Left ventricle myocardium superior (tissue), 1 donor: ENCODE measurements at places on chromosomes 16 and 17. TPM values are rescaled to one million over a fixed set of nuclear protein-coding genes. Genes with fewer than 3 reads are reported as not detected.

- DNase-seq, result no peak
These were observed 24.9 kb upstream of the GRB2 start for GRCh38 chr17:75430159-75430974.

DNA sequence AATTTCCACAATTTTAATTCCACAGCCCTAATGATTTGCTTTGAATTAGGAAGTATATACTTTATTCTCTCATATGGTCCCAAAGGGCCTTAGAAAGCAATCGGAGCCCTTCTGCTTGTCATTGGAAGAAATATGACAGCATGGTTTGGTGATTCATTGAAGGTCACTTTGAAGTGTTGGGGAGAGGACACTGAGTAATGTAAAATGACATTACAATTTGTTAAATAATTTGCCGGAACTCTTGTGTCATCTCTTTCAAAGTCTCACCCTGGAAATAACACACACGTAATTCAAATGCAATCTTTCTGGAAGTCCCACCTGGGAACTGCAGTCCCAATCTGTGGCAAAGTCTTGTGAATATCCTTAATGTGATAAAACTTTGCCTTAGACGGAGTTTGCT is 59.8 kb downstream of the BMERB1 start:
- DNase-seq, result no peak

- no peak for DNase-seq
These were observed 77.6 kb downstream of the CLEC16A start for GRCh38 chr16:11022002-11022401.

GRCh38 chr16:68366062-68366461 is 55.2 kb downstream of the PRMT7 start:
- DNase-seq, result no peak

DNA sequence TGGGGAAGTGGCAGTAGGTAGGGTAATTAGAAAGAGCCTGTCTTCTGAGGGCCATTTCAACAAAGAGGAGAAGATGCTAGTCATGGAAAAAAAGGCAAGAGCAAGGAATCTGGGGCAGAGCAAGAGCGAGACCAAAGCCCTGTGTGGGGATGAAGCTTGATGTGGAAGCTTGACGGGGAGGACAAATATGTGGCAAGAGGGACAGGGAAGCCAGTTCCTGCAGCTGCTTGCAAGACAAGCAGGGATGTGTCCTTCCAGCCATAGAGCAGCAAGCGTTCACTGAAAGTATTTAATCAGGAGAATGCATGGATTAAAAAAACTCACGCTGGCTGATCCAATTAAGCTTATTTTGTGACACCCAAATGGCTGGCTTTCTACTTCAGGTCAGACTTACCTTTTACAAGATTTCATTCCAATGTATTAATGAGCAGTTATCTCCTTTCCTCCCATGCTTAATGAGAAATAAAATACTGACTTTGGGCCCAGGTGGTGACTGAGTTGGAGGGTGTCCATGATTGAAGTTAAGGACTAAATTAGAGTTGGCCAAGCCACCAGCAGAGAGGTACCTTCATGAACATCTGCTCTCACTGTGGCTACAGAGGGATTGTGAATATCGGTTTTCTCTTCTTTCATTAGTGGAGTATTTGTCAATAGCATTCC is 76.8 kb downstream of the ABCA8 start:
- no peak for DNase-seq

DNA sequence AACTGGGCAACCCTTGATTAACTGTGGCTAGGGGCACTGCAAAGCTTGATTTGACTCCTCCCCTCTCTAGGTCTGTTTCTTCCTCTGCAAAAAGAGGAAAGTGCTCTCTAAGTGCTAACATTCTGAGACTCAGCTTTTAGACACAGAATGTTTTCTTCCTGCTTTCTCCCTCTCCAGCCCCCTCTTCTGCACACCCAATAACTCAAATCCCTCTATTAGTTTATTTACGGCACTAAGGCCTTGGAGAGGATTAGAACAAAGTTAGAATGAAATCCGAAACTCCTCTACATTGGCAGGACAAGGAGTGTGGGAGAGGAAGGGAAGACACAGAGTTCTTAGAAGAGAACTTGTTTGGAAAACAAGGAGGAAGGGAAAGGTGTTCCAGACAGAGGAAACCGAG is 3.3 kb upstream of the SBK1 start:
- no peak for DNase-seq

- DNase-seq, result no peak
These were observed 2.4 kb upstream of the CACNA1H start for GRCh38 chr16:1150511-1150982.

GRCh38 chr16:2486645-2487516 is 12.0 kb downstream of the TBC1D24 start:
- DNase-seq, result peak; percentile 75

- no peak for DNase-seq
These were observed 50.4 kb downstream of the ZDHHC7 start for GRCh38 chr16:84960942-84961341.

DNA sequence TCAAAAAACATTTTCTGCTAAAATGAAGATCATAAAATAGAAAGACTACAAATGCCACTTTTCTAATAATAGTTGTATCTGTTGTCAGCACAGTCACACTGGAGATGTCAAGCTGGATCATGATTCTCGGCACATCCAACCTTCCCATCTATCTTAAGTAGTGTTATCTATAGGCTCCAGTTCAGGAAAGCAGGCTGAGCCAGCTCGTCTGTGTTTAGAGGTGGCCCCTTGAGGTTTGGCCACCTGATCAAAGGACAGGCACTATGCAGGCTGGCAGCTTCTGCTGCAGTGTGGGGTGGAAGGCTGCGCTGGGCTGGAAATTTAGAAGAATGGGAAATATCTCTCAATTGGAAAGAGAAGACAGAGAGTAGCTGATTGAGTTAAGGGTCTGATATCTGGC is 32.4 kb downstream of the SMYD4 start:
- peak; percentile 61 for DNase-seq

DNA sequence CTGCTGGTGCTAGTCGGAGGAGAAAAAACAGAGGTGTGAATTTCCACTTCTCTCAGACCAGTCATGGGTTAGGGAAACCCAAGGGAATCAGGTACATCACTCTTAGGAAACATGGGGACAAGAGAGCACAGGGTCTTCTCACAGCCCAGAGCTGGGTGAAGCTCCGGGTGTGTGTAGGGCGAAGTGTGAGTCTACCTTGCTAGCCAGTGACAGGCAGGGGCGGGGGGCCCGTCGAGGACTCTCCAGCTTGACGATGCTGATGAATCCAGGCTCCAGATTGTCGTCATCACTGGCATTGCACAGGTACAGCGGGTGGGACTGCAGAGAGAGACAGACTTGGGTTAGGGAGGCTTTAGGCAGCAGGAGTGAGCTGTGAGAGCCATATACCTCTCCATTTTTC is 18.7 kb upstream of the SUPT4H1 start:
- no peak for DNase-seq

- DNase-seq, result no peak
These were observed 2.2 kb downstream of the KRT12 start for GRCh38 chr17:40864661-40865390.

DNA sequence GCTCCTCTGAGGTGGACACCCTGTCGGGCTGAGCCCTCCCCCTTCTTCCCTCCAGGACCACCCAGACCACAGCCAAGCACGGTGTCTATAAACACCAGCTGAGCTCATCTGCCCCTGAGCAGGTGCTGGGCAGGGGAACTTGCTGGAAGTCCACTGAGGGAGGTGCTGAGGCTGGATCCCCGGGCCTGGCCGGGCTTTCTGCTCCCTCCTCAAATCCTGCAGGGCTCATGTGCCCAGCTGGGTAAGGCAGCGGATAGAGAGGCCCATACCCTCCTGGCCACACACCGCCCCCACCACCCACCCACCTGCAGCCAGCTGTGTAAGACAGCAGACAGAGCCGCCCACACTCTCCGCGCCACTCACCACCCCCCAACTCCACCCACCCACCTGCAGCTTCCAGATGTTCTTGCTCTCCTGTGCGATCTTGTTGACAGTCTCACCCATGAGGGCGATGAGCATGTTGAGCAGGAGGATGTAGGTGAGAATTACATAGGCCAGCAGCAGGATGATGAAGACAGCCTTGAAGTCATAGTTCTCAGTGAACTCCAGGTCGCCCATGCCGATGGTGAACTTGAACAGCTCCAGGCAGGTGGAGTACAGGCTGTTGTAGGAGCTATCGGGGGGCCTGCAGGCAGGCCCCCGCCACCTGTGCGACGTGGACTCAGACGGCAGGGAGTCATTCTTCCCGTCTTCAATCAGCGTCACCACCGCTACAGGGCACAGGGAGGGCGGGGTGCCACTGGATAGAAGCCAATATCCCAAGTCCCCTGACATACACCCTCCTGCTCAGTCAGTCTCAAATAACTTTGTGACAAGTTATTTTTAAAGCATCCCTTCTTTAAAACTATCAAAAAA is 15.9 kb upstream of the TRPV3 start:
- DNase-seq, result no peak

- DNase-seq, result no peak
These were observed 541.9 kb upstream of the EEF2KMT start for GRCh38 chr16:5639531-5639930.

GRCh38 chr17:48995304-48995973 is 1.7 kb upstream of the IGF2BP1 start:
- no peak for DNase-seq

DNA sequence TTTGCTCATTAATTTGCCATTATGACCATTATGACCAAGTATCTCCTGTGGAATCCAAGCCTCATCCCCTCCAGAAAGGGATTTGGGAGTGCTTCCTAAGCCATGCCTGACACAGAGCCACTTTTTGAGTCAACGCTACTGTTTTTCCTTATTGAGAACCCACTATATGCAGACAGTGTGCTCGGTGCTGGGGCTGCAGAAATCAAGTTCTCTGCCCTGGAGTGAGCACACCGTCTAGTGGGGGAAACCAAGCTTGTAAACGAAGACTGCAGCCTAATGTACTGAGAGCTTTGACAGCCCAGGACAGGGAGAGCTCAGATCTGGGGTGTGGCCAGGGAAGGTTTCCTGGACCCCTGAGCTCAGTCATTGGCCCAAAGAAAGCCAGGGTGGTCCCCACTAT is 111.0 kb downstream of the ENGASE start:
- DNase-seq, result no peak

DNA sequence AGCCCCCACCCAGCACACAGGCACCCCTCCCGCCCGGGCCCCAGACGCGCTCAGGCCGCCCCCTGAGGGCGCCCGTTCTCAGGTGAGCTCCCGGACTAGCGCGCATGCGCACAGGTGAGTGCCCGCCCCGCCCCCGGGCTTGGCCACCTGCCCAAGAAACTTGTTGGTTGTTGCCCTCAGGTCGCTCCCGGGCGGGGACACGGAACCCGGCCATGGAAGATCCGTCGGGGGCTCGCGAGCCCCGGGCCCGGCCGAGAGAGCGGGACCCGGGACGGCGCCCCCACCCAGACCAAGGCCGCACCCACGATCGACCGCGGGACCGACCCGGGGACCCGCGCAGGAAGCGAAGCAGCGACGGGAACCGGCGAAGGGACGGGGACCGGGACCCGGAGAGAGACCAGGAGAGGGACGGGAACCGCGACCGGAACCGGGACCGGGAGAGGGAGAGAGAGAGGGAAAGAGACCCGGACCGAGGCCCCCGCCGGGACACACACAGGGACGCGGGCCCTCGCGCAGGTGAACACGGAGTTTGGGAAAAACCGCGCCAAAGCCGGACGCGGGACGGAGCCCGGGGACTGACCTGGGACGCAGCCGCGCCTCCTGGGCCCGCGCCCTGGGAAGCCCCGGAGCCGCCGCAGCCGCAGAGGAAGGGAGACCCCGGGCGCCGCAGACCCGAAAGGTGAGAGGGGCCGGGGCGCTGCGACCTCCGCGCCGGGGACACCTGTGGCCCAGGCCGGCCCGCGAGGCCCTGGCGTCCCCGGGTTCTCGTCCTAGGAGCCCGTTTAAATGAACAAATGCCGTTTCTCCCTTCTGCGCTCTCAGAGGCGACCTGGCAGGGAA is at the start of gene MARVELD3:
MARVELD3 (plus strand) TSS at position 167 of the 840 bp plus-strand sequence; CDS start at position 213, 46 bp downstream.
- DNase-seq, result no peak

- no peak for DNase-seq
These were observed 3.2 kb downstream of the TRIM25 start for GRCh38 chr17:56910509-56911235.

DNA sequence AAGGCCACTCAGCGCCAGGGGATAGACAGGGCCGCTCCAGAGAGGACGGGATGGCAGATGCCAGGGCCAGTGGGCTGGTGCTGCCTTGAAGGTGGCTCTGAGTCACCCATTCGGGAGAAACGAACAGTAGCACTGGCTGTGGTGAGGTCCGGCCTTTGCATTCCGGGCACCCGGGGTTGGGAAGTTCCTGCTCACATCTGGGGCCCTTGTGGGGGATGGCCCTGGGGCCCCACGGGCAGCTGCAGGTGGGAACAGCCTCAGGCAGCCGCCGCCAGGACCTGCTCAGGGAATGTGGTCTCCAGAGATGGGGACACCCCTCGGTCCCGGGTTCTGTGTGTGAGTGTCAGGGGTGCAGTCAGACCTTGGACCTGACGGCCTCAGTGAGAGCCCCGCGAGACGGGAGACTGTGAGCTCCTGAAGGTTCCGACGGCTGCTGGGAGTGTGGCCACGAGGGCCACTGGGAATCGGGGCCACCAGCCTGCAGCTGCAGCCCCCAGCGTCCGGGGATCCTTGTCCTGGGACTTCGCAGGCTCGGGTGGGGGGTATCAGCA is 1.4 kb downstream of the CBFA2T3 start:
- DNase-seq, result no peak

Gene ZNF287
- total RNA-seq, result 6.3 TPM

Gene GH2
- not detected for total RNA-seq

Gene CCL8
- total RNA-seq, result 0.40 TPM

Gene METTL23
- total RNA-seq, result 21.0 TPM

Gene MC1R
- 1.1 TPM for total RNA-seq

Gene MSLN
- 4.6 TPM for total RNA-seq

Gene PYDC1
- total RNA-seq, result not detected
